ENCODE measurements at places on chromosomes 4 and X. TPM values are rescaled to one million over a fixed set of nuclear protein-coding genes. Genes with fewer than 3 reads are reported as not detected.

DNA sequence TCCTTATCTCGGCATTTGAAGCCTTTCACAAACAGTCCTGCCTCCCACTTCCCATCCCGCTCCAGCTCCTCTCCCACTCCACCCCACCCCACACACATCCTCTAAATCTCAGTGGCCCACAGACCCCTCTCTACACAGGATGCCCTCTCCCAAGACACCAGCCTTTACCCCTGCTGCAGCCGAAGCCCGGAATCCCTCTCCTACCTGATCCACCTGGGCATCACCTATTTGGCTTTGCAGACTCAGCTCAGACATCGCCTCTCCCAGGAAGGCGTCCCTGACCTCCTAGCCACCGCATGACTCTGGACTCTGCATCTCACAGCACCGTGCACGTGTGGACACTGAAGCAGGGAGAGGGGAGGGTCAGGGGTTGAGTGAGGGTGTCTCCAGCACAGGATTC is 11.5 kb downstream of the PPP2R2C start:
- H3K27ac ChIP-seq, result no peak overlapping the region
- no peaks in the 10 kb centered on the region for H3K36me3 ChIP-seq
- H3K4me3 ChIP-seq, result no peak overlapping the region
- no peaks in the 10 kb centered on the region for H3K4me1 ChIP-seq
- H3K27me3 ChIP-seq, result peaks cover 71% of the 10 kb centered on the region

DNA sequence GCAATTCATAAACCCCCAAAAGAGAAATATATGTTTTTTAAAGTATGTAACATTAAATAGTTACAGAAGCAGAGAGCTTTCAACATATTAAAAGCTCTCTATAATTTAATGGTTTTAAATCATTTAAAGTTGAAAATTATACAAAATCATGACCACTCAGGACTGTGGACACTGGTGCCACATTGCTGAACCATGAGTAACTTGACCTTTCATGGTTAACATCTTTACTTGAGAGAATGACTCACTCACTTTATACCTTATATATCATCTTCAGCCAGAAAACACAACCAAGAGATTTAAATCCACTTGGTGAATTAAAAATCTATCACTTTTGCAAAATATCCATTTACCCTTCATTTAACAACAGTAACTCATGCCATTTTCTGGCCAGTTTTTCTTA is 584.3 kb upstream of the SMIM31 start:
- H3K27ac ChIP-seq, result no peak overlapping the region
- H3K27me3 ChIP-seq, result no peaks in the 10 kb centered on the region
- H3K36me3 ChIP-seq, result no peaks in the 10 kb centered on the region
- DNase-seq, result no peak
- H3K4me3 ChIP-seq, result no peak overlapping the region

DNA sequence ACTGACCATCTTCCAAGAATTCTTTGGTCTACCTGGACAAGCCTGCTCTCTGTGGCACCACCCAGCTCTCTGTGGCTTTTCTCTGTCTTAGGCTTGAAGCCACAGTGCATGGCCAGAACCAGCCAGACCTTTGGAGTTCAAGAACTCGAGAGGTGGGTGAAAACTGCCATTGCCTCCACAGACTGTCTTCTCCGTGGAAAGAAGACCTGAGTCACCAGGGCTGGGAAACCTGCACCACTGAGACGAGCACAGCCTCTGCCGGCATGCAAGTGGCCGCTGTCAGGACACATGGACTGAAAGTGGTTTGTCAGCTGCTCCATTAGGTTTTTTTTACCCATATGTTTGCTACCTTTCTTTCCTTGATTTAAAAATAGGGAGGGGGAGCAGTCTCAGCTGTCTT is 74.5 kb downstream of the MGST2 start:
- no peak overlapping the region for H3K4me3 ChIP-seq
- H3K36me3 ChIP-seq, result no peaks in the 10 kb centered on the region
- H3K27ac ChIP-seq, result peak overlapping the region; percentile 87

- no peak overlapping the region for H3K4me3 ChIP-seq
- H3K36me3 ChIP-seq, result no peaks in the 10 kb centered on the region
- no peak overlapping the region for H3K27ac ChIP-seq
- H3K27me3 ChIP-seq, result no peaks in the 10 kb centered on the region
- H3K4me1 ChIP-seq, result peaks cover 32% of the 10 kb centered on the region
These were observed 26.5 kb downstream of the STIM2 start for GRCh38 chr4:26887143-26887542.

- no peak overlapping the region for H3K27ac ChIP-seq
- no peak for DNase-seq
- H3K36me3 ChIP-seq, result no peaks in the 10 kb centered on the region
- peaks cover 5% of the 10 kb centered on the region for H3K4me1 ChIP-seq
- H3K4me3 ChIP-seq, result no peak overlapping the region
These were observed 58.2 kb upstream of the TRIM2 start for GRCh38 chr4:153146031-153146430.

DNA sequence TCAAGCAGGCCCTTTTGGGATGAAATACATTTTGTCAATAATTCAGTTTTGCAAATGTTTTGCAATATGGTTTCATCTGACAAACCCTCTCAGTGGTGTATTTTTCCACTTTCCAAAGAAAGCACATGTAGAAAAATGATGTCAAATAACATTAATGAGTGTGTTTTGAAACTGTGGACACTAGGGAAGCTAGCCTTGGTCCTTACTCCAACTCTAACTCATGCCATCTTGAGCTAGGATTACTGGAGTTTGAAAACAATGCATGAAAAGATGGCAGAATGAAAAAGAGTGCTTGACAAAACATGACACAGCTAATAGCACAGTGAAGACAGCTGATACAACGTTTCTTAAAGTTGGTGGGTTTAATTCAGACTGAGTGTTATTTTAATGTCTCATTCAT is 41.4 kb downstream of the HAND2 start:
- no peaks in the 10 kb centered on the region for H3K36me3 ChIP-seq
- H3K27me3 ChIP-seq, result no peaks in the 10 kb centered on the region

GRCh38 chrX:11886745-11887144 is 128.7 kb downstream of the MSL3 start:
- no peaks in the 10 kb centered on the region for H3K4me1 ChIP-seq
- H3K27ac ChIP-seq, result no peak overlapping the region
- H3K36me3 ChIP-seq, result no peaks in the 10 kb centered on the region

DNA sequence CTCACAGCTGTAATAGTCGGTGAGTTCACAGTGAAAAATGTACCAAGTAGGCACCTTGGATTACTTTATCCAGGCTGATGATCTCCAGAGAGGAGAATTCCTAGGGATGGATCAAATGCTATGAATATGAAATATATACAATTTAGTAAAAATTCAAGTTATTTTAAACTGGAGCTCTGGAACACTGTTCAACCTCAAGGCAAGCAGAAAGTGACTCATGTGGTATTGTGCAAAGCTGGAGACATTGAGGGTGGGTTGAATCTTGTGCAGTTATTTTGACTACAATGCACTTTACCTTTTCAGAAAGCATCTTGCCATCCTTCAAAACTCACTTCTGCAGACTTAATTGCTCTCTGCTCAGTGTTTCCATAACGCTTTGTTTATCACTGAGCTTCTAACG is 43.4 kb downstream of the OSTC start:
- H3K4me3 ChIP-seq, result no peak overlapping the region
- no peaks in the 10 kb centered on the region for H3K4me1 ChIP-seq
- H3K27me3 ChIP-seq, result no peaks in the 10 kb centered on the region

GRCh38 chr4:175427751-175428150 is 384.3 kb downstream of the GPM6A start:
- no peaks in the 10 kb centered on the region for H3K36me3 ChIP-seq
- H3K4me1 ChIP-seq, result no peaks in the 10 kb centered on the region
- no peak overlapping the region for H3K27ac ChIP-seq
- no peak overlapping the region for H3K4me3 ChIP-seq

- no peaks in the 10 kb centered on the region for H3K36me3 ChIP-seq
These were observed 494.1 kb downstream of the CENPC start for GRCh38 chr4:67051000-67051789.

GRCh38 chr4:107153228-107153627 is 117.1 kb upstream of the DKK2 start:
- no peaks in the 10 kb centered on the region for H3K36me3 ChIP-seq
- H3K4me3 ChIP-seq, result no peak overlapping the region
- no peak for DNase-seq
- H3K27ac ChIP-seq, result no peak overlapping the region

DNA sequence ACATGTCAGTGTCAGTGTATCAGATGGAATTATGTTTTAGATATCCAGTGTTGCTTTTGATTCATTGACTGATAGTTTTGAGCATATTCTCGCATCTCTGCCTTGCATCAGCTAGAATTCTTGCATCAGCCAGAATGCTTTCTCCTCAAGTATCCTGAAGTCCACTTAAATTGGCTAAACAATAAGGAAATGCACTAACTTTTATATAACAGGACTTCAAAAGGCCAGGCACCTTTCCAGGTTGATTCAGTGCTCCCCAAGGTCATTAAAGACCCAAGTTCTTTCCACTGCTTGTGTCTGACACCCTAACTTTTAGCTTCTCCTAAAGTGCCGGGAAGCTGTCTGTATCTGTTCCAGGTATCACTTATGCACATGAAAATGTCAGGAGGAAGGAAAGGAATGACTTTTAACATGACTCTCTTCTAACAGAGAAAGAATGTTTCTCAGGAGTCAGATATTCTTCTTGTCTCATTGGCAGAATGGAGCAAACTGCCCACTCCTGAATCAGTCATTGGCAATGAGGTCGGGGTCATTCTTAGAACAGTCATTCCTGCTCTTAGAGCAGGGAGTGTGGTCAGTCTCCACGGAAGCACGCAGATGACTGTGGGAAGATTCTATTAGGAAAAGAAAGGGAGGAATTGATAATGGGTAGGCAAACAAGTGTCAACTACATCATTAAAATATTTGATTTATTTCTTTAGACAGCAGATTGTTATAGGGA is 92.9 kb upstream of the TLL1 start:
- no peak overlapping the region for H3K4me3 ChIP-seq
- H3K27ac ChIP-seq, result no peak overlapping the region
- DNase-seq, result no peak
- H3K27me3 ChIP-seq, result no peaks in the 10 kb centered on the region
- no peaks in the 10 kb centered on the region for H3K4me1 ChIP-seq

- H3K27ac ChIP-seq, result no peak overlapping the region
- H3K4me3 ChIP-seq, result no peak overlapping the region
These were observed 19.6 kb downstream of the TMEM31 start for GRCh38 chrX:103730147-103730795.

DNA sequence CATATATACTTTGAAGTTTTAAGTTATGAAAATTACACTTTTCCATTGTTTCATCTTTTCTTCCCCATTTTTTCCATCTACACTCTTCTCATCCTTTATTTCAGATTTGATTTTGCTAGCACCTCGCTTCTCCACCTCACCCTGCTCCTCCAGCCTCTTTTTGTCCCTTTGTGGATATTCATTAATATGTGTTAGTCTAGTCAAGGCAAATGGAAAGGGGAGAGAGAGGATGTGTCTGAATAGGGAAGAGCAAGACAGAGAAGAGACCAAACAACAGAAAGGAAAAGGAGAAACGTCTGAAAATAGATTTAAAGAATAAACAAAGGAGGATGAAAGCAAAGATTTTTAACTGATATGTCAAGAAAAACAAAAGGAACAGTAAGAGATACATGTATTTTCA is 24.1 kb downstream of the GPM6A start:
- no peaks in the 10 kb centered on the region for H3K36me3 ChIP-seq
- no peaks in the 10 kb centered on the region for H3K4me1 ChIP-seq
- DNase-seq, result no peak
- H3K27ac ChIP-seq, result no peak overlapping the region

DNA sequence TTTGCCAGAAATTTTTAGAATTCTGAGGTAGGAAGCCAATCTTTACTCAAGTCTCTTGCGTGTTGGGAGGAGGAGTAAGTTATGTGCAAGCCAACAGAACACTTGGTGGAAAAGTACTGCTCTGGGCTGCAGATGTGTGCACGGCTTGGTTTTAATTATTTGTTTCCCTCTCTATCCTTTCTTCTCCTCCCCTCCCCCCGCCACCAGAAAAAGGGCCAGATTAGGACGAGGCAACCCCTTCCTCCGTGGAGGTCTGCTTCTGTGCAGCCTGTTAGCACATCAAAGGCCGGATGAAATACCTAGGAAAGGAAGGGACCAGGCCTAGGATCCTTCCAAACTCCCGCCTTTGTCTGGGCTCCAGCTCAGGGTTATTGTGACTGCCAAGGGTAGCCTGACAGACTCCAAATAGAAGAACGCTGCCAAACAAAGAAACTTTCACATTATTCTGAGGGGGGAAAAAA is 1.0 kb upstream of the PGRMC1 start:
- H3K36me3 ChIP-seq, result no peaks in the 10 kb centered on the region
- H3K4me1 ChIP-seq, result no peaks in the 10 kb centered on the region
- H3K4me3 ChIP-seq, result no peak overlapping the region
- no peaks in the 10 kb centered on the region for H3K27me3 ChIP-seq
- H3K27ac ChIP-seq, result no peak overlapping the region

DNA sequence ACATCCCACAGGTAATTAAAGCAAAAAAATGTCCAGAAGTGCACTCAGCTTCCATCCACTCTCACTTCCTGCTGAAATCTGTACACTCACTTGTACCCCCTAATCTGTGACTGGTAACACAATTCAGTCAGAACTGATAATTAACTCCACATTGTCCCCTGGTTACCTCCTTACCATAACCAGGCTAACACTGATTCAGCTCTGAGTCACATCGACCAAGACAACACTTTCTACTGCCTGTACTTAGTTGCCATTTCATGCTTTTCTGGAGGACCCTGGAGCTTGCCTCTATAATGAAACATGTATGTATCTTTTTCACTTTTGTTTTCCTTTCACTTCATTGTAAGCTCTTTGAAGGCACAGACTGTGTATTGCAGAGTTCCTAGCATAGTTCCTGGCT is 130.9 kb upstream of the GABRG1 start:
- H3K27ac ChIP-seq, result no peak overlapping the region
- H3K4me1 ChIP-seq, result no peaks in the 10 kb centered on the region
- H3K27me3 ChIP-seq, result no peaks in the 10 kb centered on the region
- H3K4me3 ChIP-seq, result no peak overlapping the region
- H3K36me3 ChIP-seq, result no peaks in the 10 kb centered on the region

- H3K4me1 ChIP-seq, result no peaks in the 10 kb centered on the region
- H3K27me3 ChIP-seq, result no peaks in the 10 kb centered on the region
- H3K4me3 ChIP-seq, result no peak overlapping the region
- no peaks in the 10 kb centered on the region for H3K36me3 ChIP-seq
These were observed 121.4 kb downstream of the SPRY1 start for GRCh38 chr4:123517971-123518370.

DNA sequence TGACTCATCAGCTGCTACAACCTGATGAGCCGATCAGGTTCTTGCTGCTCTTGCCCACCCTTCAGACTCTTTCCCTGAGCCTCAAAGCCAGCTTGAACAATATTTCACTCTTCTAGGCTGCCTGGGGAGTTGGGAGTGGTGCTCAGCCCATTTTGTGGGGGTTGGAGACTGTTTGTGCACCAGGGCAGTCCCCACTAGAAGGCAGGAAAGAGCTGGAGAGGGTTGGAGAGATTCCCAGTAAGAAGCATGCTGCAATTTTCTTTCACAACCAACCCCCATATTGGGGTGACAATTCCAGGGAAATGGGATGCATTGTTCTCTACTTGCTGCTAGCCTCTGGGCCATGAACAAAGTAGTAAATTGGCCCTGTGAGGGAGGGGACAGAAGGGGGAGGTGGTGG is 44.1 kb downstream of the SLC16A2 start:
- no peaks in the 10 kb centered on the region for H3K4me1 ChIP-seq
- no peak for DNase-seq
- no peaks in the 10 kb centered on the region for H3K36me3 ChIP-seq
- peaks cover 4% of the 10 kb centered on the region for H3K27me3 ChIP-seq
- no peak overlapping the region for H3K4me3 ChIP-seq
- H3K27ac ChIP-seq, result no peak overlapping the region

- peak overlapping the region; percentile 41 for H3K4me3 ChIP-seq
- H3K27me3 ChIP-seq, result peaks cover 23% of the 10 kb centered on the region
- H3K36me3 ChIP-seq, result no peaks in the 10 kb centered on the region
These were observed 91.5 kb downstream of the GEMIN8 start for GRCh38 chrX:13938051-13938828.

HERC5 gene
- total RNA-seq, result 5.5 TPM

PPARGC1A gene
- 9.2 TPM for total RNA-seq

ATOH1 gene
- not detected for total RNA-seq

SYNPO2 gene
- 30.7 TPM for total RNA-seq

GPR101 gene
- total RNA-seq, result not detected

ZFYVE28 gene
- 12.4 TPM for total RNA-seq
